ENCODE measurements at places on chromosomes 5 and 9.
A peak's percentile ranks its signal among the peaks of the same experiment; 100 is the strongest.

DNA sequence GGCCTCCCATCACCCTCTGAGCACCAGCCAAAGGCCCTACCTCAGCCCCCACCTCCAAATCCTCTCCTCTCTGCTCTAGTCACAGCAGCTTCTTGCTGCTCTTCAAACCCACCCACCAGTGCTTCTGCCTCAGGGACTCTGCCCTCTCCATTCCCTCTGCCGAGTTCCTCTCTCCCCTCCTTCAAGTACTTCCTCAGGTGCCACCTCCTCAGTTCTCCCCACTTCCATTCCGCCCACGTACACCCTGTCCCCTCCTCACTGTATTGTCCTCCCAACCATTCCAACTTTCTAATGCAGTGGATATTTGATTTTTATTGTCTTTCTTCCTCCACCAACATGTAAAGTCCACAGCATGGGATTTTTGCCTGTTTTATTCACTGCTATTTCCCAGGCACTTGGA, 43.2 kb downstream of the C5orf15 start:
- DNase-seq, result no peak

GRCh38 chr5:174532455-174533453, 191.6 kb upstream of the MSX2 start:
- peak; percentile 95 for DNase-seq

- DNase-seq, result no peak
Measured at GRCh38 chr9:129084087-129084486, 3.2 kb downstream of the DOLPP1 start.

- peak; percentile 20 for DNase-seq
Measured at GRCh38 chr5:141547488-141547887, 58.6 kb downstream of the PCDHGC5 start.

GRCh38 chr9:12274577-12274976, 418.6 kb upstream of the TYRP1 start:
- no peak for DNase-seq

DNA sequence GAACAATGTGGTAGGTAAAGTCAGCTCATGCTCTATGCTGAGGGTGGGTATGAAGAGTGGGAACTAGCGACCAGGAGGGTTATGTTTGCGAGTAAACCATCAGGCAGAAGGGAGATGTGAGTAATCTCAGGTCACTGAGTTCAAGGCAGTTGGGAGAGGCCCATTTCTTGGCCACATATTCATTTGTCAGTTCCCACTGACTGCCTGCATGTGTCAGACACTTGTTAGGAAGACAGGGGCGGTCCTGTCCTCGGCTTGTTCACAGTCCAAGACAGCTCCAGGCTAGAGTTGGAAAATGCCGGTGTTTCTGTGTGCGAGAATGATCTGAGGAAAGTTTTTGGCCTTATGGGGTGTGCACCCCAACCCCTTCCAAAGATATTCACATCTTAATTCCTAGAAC, 48.6 kb upstream of the GDNF start:
- peak; percentile 11 for DNase-seq

DNA sequence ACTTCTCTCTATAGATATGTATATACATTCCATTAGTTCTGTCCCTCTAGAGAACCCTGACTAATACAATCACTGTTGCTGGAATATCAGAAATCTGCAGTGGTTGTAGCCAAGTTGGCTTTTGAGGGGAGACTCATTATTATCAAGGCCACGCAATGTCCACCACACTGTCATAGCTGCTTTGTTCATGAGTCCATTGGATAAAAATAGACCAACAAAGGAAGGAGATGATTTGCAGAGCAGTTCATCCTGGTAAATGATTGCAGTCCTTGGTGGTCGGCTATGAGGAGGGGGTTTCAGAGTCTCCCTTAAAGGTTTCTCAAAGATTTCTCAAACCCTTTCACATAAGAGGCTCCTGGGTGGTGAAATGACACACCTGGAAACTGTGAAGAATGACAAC, 192.8 kb upstream of the ANKH start:
- no peak for DNase-seq

- DNase-seq, result no peak
Measured at GRCh38 chr9:83392228-83392627, 146.0 kb downstream of the FRMD3 start.

DNA sequence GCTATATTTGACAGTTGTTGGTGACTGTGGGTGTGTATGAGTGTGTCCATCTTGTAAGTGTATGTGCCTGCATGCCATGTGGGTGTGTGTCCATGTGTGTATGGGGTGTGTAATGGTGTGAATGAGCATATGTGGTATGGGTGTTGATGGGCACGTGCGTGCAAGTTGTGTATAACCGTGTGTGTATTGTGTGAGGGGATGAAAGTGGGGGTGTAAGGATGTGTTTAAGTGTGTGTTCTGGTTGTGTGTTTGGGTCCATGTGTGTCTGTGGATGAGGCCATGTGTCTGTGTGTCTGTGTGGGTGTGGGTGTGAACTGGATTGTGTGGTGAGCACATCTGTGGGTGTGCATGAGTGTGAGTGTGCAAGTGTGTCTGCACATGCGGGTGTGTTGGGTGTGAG, 5.9 kb upstream of the FAM78A start:
- no peak for DNase-seq

DNA sequence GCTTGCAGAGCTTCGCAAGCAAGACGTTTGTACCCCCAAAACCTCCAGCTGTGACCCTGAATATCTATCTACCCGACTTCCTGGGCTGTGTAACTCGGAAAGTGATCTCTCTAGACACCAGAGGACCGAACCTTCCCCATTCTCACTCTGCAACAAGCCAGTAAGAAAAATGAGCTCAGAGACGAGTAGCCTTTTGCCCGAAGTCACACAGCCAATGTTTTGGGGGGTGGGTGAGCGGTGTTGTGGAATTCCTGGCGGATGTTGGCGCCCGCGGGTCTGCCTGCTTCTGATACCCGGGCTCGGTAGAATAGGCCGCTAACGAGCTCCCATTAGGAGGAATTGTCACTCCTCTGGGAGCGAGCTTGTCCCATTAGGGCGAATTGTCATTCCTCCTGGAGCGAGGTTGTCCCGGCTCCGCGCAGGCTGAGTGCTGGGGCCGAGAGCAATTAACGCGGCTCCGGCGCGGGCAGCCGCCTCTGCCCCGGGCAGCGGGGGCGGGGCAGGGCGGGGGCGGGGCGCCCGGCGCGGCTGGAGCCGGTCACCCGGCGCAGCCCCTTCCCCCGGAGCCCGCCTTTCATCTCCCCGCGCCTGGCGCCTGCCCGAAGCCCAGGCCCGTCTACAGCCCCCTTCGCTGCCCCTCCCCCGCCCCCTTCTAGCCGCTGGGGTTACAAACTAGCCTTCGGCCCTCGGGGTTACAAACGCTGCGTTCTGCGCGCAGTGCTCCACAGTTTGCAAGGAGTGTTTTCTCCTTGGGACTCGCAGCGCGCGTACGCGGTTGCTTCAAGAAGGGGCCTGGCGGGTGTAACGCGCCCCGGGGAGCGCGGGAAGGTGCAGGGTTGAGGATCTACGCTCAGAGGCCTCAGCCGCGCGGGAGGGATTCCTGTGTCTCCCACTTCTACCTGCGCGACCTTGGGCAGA, 3.5 kb upstream of the MSX2 start:
- no peak for DNase-seq

DNA sequence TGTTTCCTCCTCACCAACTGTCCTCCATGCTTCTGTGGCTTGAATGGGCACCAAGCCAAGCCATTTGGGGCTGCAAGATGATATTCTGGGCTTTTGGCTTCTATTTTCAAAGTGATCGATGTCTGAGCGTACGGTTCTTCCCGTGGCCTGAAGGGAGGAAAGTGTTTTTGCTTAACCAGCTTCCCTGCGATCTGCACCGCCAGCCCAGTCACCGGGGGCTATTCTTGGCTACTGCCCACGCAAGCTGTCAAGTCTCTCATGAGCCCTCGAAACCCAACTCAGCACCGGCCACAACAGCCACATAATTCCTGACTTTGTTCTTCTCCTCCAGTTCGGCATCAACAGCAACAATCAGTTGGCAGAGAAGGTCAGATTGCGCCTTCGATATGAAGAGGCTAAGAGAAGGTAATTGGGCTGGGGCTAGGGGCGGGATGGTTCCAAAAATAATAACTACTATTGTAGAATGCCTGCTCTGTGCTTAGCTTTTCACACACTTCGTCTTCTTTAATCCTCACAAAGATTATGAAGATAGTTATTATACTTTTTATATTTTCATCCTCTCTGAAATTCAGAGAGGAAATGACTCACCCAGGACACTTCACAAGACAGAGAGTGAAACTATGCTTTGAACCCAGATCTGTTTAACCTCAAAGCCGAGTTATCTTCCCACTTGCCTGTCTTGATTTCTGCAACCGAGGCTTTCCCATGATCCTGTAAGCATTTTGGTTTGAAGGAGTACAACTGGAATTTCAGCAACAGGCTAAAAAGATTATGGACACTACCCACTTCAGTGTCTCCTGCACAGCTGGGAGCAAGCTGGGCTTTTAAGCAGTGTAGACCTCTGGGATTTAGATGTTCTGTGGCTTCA, 76.4 kb upstream of the RARS1 start:
- DNase-seq, result peak; percentile 75

- no peak for DNase-seq
Measured at GRCh38 chr9:115192835-115193525, 75.0 kb upstream of the TNC start.

- DNase-seq, result no peak
Measured at GRCh38 chr5:173213236-173213933, 21.6 kb downstream of the NKX2-5 start.

DNA sequence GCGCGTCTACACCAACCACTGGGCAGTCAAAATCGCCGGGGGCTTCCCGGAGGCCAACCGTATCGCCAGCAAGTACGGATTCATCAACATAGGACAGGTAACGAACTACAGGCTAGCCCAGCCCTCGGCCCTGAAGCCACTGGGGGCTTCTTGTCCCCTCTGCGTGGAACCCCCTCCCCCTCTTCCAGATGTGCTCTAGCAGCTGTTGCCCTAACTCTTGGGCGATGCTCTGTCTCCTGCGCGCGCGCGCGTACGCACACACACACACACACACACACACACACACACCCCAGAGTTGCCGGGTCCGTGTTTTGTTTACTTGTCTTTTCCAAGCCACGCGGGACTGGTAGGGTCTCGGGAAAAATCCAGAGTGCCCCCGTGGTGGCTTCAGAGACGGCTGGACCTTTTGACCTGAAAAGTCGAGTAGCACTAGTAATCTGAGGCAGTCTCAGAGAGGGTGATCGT, 836 bp downstream of the PCSK5 start:
- peak; percentile 44 for DNase-seq

DNA sequence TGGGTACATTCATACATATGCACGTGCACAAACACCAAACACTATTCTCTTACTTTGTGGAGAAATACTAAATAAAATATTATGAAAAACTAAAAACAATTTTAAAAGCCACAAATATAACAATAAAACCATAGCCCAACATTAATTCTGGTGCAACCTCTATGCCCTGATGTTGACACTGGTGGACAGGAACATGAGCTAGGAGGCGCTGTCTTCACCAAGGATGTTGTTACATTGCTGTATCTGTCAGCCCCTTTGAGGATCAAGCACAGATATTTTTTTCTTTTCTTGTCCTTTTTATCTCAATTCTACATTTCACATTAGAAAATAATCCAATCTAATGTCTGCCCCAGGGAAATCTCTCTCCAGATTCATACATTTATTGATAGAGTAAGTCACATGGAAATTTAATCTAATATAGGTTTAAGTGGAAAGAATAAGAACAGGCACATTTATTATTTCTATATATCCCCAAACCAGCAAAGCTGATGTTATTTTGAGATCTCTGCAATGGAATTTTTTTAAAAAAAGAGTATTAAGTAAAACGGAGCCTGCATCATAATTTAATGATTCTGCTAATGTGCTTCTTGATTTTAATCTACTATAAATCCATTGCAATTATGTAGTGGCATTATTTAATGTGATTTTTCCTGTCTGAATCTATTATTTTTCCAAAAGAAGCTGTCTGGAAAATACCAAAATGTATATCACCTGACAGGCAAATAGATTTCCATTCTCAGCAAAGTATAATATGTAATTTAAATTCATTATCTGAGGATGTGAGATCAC, 716.5 kb downstream of the MTRR start:
- no peak for DNase-seq

- DNase-seq, result no peak
Measured at GRCh38 chr5:139650689-139651042, 2.5 kb downstream of the CXXC5 start.

DNA sequence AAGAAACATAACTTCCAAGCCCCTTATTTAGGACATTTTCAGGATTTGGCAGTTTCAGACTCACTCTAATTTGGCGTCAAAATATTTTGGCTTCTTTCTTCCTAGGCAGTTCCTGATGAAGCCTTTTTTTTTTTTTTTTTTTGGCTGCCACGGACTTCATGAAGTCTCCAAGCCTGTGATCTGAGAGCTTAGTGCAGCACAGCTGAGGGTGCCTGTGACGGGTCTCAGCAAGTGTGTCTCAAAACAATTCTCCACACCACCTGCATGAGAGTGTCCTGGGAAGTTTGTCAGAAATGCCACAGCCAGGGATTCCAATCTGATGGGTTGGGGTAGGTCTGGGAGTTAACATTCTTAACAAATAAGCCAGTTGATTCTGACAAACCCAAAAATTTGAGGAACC, 6.0 kb upstream of the ESM1 start:
- DNase-seq, result no peak

- no peak for DNase-seq
Measured at GRCh38 chr5:78541086-78541654, 107.4 kb downstream of the LHFPL2 start.

- DNase-seq, result no peak
Measured at GRCh38 chr9:121921444-121921843, 171.7 kb downstream of the TTLL11 start.

- DNase-seq, result no peak
Measured at GRCh38 chr9:130756455-130757152, 63.0 kb downstream of the EXOSC2 start.

GRCh38 chr9:109176386-109176785, 9.3 kb upstream of the FRRS1L start:
- DNase-seq, result no peak

DNA sequence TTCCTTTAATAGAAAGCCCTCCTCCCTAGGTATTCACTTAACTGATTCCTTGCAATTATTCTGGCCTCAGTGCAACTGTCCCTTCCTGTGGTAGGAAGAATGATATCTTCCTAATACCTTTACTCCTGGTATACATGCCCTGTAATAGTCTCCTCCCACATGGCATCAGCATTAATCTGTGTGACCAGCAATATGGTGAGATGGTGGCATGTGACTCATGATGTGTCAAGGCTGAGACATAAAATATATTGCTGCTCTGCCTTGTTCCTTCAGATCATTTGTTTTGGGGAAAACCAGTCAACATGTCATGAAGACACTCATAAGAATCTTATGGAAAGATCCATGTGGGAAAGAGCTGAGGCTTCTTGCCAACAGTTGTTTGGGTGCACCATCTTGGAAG, 149.1 kb upstream of the TRPM3 start:
- no peak for DNase-seq

DNA sequence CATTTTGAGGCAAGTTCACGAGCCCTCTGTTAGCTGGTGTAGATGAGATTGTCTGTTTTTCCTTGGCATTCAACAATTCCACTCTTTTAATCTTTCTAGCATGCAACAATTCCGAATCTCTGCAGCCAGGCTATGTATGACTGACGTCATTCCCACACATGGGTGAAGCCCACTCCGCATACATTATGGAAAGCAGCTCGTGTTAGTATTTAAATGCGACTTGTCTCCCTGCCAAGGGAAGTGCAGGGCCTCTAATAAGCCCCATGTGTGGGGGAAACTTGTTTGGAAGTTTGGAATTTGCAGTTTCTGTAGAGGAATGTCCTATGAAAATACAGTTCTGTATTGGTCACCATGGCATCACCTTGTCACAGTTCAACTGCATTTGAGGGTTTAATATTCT, 146.0 kb upstream of the FBXL7 start:
- DNase-seq, result peak; percentile 95
